ENCODE measurements at places on chromosomes 6 and 20.

DNA sequence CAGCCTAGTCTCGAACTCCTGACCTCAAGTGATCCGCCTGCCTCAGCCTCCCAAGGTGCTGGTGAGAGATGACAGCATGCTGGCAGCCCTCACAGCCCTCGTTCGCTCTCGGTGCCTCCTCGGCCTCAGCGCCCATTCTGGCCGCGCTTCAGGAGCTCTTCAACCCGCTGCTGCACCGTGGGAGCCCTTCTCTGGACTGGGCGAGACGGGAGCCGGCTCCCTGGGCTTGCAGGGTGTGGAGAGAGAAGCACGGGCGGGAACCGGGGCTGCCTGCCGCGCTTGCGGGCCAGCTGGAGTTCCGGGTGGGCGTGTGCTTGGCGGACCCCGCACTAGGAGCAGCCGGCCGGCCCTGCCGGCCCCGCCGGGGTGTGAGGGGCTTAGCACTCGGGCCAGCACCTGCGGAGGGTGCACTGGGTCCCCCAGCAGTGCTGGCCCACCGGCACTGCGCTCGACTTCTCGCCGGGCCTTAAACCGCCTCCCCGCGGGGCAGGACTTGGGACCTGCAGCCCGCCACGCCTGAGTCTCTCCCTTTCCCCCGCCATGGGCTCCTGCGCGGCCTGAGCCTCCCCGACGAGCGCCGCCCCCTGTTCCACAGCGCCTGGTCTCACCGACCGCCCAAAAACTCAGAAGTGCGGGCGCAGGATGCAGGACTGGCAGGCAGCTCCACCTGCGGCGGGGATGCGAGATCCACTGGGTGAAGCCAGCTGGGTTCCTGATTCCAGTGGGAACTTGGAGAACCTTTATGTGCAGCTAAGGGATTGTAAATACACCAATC, 31.5 kb upstream of the RANBP9 start:
- DNase-seq = no peak

GRCh38 chr6:168791917-168792316, 350.9 kb downstream of the SMOC2 start:
- no peak for DNase-seq

DNA sequence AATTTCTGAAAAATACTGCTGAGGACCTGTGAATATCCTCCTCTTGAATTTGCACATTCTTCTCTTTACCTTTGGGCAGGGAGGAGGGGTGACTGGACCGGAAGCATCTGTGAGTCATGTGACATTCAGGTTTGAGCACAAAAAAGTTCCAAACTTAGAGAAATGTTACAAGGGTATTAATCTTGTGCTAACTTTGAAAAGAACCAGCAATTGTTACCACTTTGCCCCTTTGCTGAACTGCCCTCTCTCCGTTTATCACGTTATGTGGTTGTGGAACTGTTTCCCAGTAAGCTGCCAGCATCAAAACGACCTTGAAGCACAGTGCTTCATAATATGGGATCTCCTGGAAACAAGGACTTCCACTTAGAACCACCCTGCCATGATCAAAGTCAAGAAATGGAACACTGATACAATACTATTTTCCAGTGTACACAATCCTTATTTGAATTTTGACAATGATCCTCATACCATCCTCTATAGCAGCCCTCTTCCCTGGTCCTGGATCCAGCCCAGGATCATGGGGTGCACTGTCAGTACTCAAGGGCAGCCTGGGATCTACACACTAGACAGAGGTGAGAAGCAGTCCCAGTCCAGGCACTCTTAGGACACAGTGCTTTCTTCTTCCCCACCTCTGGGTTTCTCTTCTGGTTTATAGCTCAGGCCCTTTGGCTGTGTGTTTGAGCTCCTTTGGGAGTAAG, 2.3 kb upstream of the TUBB1 start:
- peak; percentile 11 for DNase-seq

GRCh38 chr20:51768759-51769517, 748 bp upstream of the ATP9A start:
- no peak for DNase-seq

- no peak for DNase-seq
Observed at GRCh38 chr20:59068534-59068933, 25.9 kb upstream of the PRELID3B start.

DNA sequence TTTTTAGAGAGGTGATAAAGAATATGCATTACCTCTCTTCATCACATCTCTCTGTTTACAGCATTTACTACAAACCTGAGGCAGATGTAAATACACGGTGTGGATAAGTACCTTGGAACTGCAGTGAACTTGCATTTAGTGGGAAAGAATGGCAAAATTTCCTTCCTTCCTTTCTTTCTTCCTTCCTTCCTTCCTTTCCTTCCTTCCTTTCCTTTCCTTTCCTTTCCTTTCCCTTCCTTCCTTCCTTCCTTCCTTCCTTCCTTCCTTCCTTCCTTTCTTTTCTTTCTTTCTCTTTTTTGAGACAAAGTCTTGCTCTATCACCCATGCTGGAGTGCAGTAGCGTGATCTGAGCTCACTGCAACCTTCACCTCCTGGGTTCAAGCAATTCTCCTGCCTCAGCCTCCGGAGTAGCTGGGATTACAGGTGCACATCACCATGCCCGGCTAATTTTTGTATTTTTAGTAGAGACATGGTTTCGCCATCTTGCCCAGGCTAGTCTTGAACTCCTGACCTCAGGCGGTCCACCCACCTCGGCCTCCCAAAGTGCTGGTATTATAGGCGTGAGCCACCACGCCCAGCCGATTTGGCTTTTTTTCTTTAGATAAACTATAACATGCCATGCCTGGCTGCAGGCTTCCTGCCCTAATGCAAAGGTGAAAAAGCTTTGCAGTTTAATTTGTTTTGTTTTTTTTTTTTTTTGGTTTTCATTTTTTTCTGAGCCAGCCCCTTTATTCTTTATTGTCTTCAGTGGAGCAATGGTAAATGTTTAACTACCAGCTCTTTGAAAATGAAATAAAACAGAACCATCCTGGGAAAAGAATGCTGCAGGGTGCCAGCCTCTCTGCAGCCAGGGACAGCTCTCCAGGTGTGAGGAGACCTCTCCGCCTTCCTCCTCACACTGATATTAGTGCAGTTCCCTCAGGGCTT, 64.2 kb upstream of the NEDD9 start:
- no peak for DNase-seq

- no peak for DNase-seq
Observed at GRCh38 chr20:10721137-10721896, 47.5 kb upstream of the JAG1 start.

GRCh38 chr6:109238396-109238795, 143.1 kb downstream of the CEP57L1 start:
- DNase-seq = no peak

- DNase-seq = no peak
Observed at GRCh38 chr6:166925141-166925996, 31.0 kb downstream of the RNASET2 start.

- DNase-seq = peak; percentile 52
Observed at GRCh38 chr6:37860226-37860839, 40.8 kb downstream of the ZFAND3 start.

GRCh38 chr6:155448668-155449449, 6.8 kb downstream of the NOX3 start:
- DNase-seq = no peak

- peak; percentile 83 for DNase-seq
Observed at GRCh38 chr20:51532577-51533191, 9.8 kb downstream of the NFATC2 start.

DNA sequence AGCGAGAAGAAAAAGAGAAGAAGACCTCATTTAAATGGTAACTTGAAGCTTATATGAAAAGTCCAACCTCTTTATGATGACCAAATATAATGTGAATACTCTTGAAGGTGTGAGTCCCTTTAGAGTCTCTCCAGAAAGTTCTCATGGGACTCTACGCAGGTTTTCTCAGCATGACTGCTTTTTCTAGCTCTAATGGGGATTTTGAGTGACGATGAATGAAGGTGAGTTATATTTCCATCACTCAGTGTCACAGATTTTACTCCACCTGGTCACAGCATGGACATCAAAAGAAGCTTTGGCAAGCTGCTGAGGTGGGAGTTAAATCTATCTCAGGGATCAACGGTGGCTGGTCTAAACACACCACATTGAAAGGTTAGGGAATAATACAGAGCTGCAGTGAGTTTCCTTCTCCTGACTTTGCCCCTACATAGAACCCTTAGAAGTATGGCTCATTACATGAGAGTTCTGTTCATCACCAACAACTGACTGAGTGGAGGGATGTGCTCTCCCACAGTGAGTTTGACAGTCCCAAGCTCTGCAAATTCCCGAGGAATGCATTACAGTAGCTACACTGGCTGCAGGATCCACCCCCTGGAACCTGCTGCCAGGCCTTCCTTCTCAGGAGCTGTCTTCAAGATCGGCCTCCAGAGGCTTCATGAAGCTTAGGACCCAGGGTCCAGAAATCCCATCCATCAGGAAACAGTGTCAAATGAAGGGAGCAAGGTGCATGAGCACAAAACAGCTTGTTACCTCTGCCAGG, 126.8 kb downstream of the FOXC1 start:
- no peak for DNase-seq

DNA sequence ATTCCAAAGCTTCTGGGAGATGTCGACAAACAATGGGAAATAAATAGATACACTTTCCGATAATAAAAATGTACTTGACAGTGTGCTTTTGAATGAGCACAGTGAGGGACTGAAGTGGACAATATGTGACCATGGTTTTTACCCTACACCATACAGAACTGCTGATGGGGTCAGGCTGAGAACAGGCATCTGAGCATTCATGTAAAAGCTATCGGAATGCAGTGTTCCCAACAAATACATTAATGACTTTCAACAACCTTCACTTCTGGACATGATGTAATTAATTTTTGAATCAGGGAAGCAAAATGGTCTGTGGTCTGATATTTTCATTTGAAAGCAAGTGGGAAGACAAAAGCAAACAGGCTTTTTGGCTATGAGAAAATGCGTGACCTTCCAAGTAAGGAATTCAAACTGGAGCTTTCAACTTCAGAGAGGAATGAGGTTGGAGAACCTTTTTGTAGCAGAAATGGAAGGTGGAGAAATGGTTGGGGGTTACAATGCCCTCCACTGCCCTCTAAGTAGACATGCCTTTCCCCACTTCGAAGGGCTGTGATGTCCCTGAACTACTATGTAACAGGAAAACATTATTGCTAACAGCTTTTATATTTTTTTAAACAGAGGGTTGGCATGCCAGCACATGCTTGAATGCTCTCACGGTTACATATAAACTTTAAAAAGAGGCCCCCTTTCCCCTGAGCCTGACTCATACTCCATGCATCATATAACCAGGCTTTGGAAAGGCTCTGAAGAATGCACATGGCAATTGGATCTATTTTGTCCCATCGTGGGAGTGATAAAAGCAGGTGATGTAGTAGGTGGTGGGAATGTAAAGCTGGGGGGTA, 203.5 kb upstream of the CITED2 start:
- peak; percentile 82 for DNase-seq
